ENCODE measurements at places on chromosomes 16 and 17.

- no peak for DNase-seq
Measured at GRCh38 chr17:55093353-55093752, 124.8 kb downstream of the STXBP4 start.

DNA sequence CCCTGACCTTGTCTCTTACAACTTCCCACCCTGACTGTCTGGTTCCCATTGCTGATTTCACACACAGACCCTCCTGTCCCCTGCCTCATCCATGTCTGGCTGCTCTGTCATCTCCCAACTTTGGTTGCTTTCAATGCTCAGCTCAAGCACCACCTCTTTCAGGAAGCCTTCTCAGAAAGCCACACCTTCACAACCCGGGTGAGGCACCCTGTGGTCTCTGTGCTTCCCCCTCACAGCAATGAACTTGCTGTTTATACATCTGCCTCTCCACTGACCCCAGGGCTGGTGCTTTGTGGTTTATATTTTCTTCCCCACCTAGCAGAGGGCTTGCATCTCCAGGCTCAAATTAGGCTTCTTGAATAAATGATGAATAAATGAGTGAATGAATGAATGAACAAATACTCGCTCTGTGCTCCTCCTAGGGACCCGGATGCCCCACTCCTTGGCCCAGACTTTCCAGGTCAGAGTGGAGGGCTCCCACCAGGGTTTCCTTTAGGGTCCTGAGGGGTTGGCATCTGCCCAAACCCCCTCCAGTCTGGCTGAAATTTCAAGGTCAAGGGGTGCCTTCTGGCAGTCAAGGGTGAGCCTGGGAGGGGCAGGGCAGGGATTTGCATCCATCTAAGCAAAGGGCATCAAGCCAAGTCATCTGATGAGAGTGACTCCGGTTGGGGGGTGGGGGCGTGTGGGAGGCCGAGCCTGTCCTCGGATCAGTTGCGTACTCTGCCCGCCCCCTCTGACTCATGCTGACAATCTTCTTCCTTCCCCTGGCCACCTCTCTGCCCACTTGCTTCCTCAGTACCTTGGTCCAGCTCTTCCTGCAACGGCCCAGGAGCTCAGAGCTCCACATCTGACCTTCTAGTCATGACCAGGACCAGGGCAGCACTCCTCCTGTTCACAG, at the start of gene ITGAX:
Gene ITGAX (plus strand): TSS at position 783 of the 898 bp plus-strand sequence. CDS start 79 bp downstream, at position 862.
- DNase-seq, result no peak

DNA sequence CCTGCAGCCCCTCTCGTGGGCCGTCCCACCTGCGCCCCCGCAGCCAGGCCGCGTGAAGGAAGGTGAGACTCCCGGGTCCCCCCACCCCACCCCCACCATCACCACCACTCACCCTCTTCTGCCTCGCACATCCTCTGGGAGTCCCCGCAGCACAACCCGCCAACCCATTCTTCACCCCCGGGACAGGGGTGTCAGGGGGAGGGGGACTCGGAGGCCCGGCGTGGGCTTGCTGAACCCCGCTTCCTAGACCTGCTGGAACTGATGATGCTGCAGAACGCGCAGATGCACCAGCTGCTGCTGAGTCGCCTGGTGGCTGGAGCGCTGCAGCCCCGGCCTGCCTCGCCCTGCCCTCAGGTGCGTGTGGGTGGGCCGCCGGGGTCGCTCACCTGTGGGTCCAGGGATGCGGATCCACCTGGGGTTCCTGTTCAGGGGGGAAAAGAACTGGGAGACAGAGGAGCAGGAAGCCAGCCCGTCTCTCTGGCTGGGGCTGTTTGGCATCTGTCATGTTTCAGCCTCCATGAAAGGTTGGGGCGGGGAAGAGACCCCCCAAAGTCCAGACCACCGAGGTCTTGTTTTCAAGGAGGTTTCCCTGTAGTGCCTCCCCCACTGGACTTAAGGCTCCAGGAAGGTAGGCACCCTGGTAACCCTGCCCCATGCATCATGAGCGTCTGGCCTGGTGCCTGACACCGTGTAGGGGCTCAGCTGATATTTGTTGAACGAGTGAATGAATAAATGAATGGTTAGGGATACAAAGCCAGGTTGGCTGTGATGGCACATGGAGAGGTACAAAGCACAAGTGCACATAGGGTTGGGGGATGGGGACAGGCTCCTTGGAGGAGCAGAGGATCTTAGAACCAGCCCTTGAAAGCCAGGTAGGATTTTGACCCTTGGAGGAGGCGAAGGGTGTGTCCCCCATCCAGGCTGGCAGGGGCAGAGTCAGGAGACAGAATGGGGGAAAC, 849 bp downstream of the PRR29 start:
- DNase-seq, result no peak

GRCh38 chr17:8146381-8147140, 5.6 kb downstream of the PER1 start:
- DNase-seq, result no peak

DNA sequence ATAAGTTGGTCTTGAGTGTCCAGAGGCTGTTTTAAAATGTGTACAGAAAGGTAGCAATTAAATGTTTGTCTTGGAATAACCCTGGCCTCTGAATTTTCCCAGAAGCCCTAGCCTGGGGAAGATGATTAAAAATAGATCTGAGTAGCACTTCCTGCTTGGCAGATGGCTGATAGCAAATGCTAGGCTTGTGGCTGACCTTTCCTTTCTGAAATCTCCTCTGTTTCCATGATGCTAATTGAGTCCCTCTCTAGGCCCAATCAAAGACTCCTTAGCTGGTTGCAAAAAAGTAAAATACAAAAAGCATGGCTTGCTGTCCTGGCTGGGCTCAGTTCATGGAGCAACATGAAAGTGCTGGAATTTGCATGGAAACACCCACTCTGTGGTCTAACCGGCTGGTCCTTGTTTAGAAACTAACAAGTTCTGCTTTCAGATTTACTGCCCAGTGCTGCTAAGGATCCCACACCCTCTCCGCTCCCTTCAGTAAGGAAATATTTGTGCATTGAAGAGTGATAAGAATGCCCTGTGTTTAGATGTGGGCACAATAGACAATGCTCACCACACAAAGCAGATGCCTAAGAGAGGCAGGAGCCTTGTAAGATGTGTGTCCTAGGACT, 40.8 kb downstream of the YPEL2 start:
- DNase-seq, result peak; percentile 65

- peak; percentile 10 for DNase-seq
Measured at GRCh38 chr17:21452377-21453143, 76.4 kb downstream of the KCNJ12 start.

GRCh38 chr16:15636392-15636873, 6.5 kb downstream of the MARF1 start:
- no peak for DNase-seq

GRCh38 chr17:57580055-57580739, 164.9 kb downstream of the CCDC182 start:
- DNase-seq, result no peak

- no peak for DNase-seq
Measured at GRCh38 chr17:40556884-40557414, 8.3 kb downstream of the CCR7 start.

- DNase-seq, result no peak
Measured at GRCh38 chr16:84884246-84884595, 64.4 kb downstream of the CRISPLD2 start.

DNA sequence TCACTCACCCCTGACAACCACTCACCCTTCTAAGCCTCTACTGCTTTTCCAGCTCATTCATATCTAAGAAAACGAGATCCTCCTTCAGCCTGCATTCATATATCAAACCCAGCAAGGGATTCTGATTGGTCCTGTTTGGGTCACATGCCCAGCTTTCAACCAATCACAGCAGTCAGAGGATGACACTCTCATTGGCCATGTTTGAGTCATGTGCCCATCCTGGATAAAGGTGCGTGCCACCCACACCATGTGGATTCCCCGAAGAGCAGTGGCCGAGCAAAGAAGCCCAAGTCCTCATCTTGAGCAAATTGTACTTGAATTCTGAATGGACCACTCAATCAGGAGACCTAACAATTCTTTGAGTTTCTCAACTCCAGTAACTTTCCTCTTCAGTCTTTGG, 45.0 kb downstream of the SCNN1G start:
- no peak for DNase-seq

GRCh38 chr17:44409309-44410028, 20.0 kb upstream of the ITGA2B start:
- DNase-seq, result no peak

DNA sequence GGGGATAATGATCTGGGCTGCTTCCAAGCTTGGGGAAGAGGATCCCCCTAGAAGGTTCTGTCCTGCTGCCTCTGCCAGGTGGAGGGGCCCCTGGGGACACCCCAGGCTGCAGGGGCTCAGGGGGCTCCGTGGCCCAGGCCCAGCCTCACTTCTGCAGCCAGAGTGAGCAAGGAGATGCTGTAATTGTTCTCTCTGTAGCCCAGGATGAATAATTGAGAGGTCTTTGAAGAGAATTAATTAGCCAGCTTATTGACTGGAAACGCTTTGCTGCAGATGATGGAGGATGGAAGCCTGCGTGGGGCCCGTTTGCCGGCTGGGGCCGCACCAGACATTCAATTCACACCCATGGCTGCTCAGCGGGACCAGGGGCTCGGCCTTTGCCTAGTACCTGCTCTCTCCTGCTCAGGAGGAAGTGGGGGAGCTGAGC, 38.5 kb downstream of the TMEM235 start:
- no peak for DNase-seq

- no peak for DNase-seq
Measured at GRCh38 chr17:57679356-57679755, 65.7 kb downstream of the CCDC182 start.

GRCh38 chr16:9787717-9788116, 394.5 kb downstream of the GRIN2A start:
- no peak for DNase-seq

- DNase-seq, result no peak
Measured at GRCh38 chr17:56203430-56203829, 50.2 kb downstream of the ANKFN1 start.

- DNase-seq, result no peak
Measured at GRCh38 chr16:73062743-73063733, 15.1 kb upstream of the ZFHX3 start.

DNA sequence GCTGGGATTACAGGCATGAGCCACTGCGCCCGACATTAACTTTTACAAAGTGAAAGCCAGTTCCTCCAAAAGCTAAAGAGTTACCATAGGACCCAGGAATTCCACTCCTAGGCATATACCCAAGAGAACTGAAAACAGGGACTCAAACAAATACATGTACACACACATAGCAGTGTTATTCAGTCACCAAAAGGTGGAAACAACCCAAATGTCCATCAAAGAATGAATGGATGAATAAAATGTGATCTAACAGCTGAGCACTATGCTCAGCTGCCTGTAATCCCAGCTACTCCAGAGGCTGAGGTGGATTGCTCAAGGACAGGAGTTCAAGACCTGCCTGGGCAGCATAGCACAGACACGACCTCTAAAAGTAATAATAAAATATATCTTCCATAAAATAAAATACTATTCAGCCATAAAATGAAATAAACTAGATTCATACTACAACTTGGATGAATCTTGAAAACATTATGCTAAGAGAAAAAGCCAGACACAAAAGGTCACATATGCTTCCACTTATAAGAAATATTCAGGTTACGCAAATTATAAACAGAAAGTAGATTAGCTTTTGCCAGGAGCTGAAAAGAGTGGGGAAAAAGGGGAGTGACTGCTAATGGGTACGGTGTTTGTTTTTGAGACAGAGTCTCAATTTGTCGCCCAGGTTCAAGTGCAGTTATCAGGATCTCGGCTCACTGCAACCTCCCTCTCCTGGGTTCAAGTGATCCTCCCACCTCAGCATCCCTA, 9.3 kb upstream of the USP7 start:
- peak; percentile 55 for DNase-seq

- no peak for DNase-seq
Measured at GRCh38 chr17:7700510-7700909, 4.5 kb upstream of the EFNB3 start.

- no peak for DNase-seq
Measured at GRCh38 chr16:58236231-58236690, 38.4 kb upstream of the CSNK2A2 start.

DNA sequence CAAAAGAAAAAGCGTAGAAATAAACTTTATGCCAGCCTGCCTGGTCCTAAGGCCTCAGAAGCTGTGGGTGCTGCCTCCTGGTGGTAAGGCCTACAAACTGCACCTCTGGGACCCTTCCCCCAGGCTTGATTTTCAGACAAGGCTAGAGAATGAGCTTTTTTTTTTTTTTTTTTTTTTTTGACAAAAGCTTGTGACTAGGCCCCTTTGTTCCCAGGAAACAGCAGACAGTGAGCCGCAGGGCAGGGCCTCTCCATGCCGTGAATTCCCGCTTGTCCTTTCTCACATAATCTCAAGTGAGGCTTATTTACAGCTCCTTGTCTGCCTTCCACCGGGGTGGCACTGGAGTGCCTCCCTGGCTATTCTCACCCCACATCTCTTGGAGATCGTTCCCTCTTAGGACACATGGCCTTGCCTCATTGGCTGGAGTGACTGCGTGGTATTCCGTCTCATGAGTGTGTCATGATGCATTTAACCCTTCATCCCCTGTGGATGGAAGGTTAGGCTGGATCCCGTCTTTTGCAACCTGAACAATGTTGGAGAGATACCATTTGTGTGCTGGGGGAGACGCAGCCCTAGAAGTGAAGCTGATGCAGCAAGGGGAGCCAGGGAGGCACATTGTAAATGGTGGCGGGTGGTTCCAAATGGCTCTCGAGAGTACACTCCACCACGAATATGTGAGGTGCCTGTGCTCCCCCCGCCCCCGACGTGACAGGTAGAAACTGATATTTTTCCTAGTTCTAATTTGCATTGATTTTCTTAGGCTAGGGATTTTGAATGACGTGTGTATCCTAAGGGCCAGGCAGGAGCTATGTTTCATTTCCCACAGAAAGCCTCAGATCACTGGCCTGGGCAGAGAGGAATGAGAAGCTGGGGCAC, 49.6 kb downstream of the USP22 start:
- DNase-seq, result peak; percentile 21

DNA sequence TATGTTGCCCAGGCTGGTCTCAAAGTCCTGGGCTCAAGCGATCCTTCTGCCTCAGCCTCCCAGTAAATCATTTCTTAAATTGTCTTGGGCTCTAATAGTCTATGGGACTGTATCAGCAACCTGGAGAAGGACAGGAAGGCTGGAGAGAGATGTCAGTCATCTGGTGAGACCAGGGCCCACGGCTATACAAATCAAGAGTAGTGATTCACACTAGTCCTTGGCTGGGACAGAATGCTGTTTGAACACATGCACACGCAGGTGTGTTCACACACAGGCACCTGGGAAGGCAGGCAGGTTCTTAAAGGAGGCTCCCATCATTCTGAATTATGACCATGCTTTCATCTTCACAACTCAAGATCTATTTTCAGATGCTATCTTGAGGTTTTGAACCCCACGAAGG, 14.1 kb downstream of the NQO1 start:
- no peak for DNase-seq

GRCh38 chr17:44557651-44558285, 484 bp downstream of the FZD2 start:
- no peak for DNase-seq

DNA sequence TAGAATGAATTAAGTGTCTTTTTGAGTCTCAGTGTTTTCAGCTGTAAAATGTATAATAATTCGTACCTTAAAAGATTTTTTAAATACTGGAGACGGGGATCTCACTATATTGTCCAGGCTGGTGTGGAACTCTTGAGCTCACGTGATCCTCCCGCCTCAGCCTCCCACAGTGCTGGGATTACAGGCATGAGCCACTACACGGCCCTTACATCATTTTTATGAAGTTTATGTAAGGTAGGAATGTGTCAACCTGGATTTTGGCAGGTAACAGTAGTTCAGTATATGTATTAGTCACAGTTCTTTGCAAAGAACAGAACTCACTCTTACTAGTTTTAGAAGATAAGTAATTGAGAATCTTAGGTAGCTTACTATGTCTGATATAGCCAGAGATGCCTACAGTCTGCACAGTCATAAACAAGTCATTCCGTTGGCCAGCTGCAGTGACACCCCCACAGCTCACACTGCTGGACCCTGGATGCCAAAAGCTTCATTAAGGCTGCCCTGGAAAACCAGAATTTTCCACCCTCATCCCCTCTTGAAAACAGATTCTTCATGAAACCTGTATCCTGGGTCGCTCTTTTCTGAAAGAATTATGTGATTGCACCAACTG, 583 bp upstream of the COX6A2 start:
- no peak for DNase-seq

Data from BJ (cell line).